ENCODE measurements at places on chromosomes 13 and 19.

DNA sequence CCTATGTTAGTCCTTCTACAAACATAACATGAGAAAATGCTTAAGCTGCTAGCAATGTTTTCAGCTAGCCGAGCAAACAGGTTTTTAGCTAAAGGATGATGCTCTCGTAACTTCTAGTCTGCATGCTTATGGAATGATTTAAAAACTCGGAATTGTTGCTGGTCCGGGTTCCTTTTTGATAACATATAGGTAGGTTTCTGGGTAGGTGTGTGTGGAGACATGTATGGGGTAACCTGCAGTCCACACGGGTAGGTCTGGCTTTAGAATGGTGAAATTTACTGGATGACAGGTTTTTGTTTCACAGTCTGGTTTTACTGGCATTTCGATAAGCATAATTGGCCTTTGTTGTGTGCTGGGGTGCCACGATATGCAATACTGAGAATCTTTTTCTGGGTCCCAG lies 4.4 kb downstream of the ZNF813 start:
- no peak for DNase-seq

- no peak for DNase-seq
These were observed 2.5 kb downstream of the NFKBID start for GRCh38 chr19:35897706-35898451.

DNA sequence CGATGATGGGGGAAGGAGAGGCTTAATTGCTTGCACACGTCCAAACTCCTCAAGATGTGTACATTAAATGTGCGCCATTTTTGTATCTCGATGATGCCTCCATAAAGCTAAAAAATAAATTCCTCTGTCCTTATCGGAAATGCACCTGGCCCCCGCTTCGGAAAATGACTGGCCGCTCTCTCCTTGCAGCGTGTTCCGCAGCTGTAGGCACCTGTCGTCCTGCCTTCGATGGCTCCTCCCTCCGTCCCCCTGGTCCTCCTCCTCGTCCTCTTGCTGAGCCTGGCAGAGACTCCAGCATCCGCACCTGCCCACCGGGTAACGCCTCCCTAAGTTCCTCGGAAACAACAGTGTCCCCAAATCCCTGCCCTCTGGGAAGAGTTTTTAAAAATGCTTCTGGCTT lies 1.1 kb downstream of the GALP start:
- no peak for DNase-seq

- no peak for DNase-seq
These were observed 46.2 kb upstream of the SOX21 start for GRCh38 chr13:94758436-94758960.

DNA sequence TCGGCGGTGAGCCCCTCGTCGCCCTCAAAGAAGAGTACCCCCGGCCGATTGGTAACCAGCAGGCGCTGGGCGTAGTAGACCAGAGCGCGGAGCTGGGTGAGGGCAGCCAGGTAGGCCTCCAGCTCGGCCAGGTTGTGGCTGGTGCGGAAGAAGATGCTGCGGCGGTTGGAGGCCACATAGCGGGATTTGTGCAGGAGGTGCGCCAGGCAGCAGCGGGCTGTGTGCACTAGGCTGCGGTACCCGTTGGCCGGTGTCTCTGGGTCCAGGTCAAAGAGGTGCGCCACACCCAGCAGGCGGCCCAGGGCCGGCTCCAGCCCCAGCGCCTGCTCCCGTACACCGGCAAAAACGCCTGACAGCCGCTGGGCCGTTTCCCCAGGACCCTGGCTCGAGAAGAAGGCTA lies 16.8 kb downstream of the LIPE start:
- no peak for DNase-seq

DNA sequence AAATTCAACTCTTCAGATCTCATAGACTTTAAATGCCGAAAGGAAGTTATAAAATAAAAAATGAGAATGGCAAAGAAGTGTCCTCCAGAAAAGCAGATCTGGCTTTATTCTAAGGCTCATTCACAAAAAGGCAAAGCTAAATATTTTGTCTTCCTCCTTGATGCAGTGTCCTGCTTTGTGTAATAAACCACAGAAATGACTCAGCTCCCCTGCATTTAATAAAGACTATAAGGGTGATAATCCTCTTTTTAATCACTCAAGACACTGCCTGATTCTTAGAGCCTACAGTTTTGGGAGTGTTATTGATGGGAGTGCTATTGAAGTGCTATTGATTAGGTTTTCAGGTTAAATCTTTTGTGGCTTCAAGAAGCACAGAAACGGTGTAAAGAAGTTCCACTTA lies 482.0 kb downstream of the PCDH20 start:
- DNase-seq = no peak

GRCh38 chr19:12155324-12155860 lies 1.1 kb downstream of the ZNF625 start:
- DNase-seq = no peak

DNA sequence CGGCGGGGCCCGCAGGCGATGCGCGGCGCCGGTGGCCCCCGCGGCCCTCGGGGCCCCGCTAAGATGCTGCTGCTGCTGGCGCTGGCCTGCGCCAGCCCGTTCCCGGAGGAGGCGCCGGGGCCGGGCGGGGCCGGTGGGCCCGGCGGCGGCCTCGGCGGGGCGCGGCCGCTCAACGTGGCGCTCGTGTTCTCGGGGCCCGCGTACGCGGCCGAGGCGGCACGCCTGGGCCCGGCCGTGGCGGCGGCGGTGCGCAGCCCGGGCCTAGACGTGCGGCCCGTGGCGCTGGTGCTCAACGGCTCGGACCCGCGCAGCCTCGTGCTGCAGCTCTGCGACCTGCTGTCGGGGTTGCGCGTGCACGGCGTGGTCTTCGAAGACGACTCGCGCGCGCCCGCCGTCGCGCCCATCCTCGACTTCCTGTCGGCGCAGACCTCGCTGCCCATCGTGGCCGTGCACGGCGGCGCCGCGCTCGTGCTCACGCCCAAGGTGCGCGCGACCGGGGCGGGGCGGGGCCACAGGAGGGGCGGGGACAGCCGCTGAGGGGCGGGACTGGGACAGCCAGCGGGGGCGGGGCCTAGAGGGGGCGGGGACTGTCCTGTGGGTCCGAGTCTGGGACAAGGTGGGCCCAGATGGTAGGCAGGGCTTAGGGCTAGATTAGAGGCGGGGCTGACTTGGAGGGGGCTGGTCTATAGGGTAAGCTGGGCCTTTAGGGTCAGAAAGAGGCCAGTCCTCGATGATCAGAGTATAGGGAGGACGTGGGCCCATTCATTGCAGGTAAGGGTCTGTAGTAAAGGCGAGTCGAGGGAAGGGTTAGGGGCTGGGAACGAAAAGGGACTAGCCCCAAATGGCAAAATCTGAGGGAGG lies 5.1 kb downstream of the GRIN2D start:
- no peak for DNase-seq

DNA sequence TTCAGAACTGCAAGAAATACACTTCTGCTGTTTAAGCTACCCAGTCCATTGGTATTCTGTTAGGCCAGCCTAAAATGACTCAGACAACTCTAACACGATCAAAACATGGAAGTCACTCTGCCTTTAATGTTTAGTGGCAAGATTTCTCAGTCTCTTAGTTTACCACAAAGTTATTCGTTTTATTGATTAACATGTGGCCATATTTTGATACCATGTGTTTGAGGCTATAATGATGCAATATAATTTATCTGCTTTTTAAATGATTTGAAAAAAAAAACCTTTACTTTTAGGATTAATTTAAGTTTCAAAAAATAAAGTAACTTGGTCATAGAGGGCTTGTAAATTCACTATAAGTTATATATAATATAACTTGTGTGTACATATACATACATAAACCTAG lies 223.4 kb downstream of the SPRY2 start:
- no peak for DNase-seq

GRCh38 chr19:35178701-35179100 lies 24.2 kb downstream of the FXYD5 start:
- no peak for DNase-seq

Measured in cortex of kidney (tissue), 1 donor.